ENCODE measurements at places on chromosomes 2 and 18. TPM values are rescaled to one million over a fixed set of nuclear protein-coding genes. Genes with fewer than 3 reads are reported as not detected.

NAGK gene
- 58.1 TPM for total RNA-seq

ZNF892 gene
- total RNA-seq: 4.9 TPM

NFATC1 gene
- total RNA-seq: 3.0 TPM

GPBAR1 gene
- not detected for total RNA-seq

CD8B2 gene
- total RNA-seq: not detected

CAPN14 gene
- 0.16 TPM for total RNA-seq

CTLA4 gene
- not detected for total RNA-seq
